OCI-LY7 (cell line): ENCODE measurements at places on chromosomes 5 and 9. TPM values are rescaled to one million over a fixed set of nuclear protein-coding genes. Genes with fewer than 3 reads are reported as not detected.

DNA sequence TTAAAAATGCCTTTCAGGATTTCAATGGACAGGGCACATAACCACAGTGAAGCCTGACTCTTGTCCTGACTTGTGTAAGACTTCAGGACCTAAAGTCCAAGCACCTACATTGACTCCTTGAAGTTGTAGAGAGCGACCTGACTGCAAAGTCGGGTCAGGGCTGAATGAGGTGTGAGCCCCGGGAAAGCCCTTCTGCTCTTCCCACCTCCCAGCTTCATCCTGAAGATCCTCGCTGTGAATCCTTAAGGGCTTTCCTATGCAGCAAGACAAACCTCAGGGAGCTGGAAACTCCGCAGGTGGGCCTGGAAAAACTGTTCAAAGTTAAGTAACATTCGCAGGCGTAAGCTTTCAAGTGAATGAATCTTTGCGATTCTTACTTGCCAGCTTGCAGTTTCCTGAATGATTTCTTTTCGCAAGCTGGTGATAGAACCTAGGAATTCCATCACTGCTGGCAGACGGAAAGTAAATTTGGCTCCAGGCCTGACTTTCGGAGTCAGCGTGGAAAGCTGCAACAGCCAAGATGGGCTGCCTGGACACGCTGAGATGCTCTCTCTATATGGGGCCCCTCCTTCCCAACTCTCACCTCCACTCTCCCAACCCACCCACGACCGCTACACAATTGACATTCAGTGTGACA, 10.9 kb downstream of the SEMA5A start:
- DNase-seq = no peak

DNA sequence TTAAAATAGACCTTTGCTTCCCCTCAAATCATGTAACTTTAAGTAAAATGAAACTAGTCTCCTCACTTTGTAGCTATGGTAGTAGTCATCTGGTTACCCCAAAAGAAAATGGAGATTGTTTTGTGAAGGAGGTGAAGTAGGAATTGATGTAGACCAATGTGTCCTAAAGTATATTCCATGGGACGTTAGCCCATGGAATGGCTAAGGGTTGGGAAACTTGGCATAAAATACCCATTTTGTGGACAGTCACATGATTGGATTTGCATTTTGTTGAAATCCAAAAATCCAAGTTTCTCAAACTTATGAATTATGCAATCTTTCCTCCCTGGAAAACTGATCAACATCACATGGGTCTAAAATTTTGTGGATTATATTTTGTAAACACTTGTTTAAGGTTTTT, 290.6 kb downstream of the OSTF1 start:
- DNase-seq = no peak

GRCh38 chr9:96618209-96619123, 1.2 kb downstream of the CDC14B start:
- no peak for DNase-seq

DNA sequence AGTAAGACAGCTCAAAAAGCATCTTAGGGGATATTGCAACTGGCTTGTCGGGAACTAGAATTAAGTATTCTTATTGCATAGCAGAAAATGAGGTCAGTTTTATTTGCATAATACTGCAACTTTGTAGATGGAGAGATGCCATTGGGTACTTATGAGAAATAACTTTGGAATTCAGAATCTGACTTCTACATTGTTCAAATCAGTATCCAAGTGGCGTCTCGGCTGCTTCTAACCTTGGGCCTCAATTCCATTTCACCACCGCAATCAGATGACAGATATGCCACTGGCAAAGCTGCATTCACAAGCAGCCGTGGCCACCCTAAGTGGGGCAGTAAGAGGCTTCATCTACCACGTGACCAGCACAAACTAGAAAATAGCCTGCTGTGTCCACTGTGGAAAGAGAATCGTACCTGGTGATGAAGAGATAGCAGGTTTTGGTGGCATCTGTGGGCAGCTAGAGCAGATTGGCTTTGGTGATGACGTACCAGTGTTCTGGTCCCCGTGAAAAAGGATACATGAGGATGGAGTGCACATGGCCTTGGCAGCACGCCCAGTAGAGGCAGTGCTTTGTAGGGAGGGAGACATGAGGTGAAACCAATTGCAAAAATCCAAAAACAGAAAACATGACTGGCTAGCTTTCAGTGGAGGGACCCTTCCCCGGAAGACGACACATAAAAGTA, 116.6 kb downstream of the KLHL3 start:
- no peak for DNase-seq

DNA sequence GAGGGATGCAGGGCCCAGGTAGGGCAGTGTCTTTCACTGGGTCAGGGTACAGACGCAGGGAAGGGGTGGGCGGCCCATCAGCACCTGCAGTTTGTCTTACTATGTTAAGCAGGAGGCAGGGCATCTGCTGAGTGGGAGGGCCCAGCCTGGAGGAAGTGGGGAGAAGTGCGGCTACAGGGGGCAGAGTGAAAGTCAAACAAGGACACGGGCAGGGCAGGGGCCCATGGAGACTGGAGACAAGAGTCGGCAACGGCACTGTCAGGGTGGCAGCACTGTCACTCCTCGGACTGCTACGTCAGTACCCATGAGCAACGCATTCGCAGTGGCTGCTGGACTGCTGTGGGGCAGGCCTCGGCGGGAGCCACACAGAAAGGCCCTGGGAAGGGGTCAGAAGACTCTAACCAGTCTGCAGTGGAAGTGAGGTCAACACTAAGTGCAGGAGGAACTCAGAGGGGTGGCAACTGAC, 19.7 kb downstream of the CAMSAP1 start:
- peak; percentile 67 for DNase-seq

DNA sequence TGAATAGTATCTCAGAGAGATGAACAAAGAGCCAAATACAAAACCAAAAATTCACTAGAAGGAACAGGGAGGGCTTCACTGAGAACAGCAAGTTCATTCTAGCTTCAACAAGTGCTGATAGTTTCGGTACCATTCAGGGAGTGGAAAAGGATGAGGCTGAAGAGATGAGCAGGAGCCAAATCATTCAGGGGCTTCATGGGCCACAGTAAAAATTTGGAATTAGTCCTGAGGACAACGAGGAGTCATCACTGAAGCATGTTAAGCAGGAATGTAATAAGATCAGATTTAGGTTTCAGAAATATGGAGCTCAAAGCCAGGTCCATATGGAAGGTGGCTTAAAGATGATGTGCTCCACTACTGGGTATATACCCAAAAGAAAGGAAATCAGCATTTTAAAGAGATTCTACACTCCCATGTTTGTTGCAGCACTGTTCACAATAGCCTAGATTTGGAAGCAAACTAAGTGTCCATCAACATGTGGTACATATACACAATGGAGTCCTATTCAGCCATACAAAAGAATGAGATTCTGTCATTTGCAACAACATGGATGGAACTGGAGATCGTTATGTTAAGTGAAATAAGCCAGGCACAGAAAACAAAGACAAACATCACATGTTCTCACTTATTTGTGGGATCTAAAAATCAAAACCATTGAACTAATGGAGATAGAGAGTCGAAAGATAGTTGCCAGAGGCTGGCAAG, 36.2 kb downstream of the SPOCK1 start:
- DNase-seq = no peak

GRCh38 chr5:67346611-67347010, 150.0 kb upstream of the CD180 start:
- no peak for DNase-seq

- DNase-seq = no peak
These were observed 139.8 kb downstream of the COL23A1 start for GRCh38 chr5:178450121-178451028.

DNA sequence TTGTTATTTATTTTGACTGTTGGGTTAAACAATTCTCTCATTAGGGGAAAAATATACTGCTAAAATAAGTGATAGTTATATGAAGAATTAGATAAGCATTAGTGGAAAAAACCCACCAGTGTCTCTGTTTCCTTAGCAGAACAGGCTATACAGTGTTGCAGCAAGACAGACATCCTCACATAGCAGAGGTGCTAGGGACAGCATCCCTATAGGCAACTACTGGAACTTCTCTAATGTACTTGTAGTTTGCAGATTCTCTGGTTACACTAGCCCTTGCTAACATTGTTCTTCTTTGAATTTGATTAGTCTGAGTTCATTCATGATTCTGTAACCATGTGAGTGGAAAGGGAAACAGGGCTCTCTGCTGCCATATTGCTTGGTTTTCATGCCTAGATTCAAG, 661.8 kb upstream of the RGMB start:
- DNase-seq = no peak

- no peak for DNase-seq
These were observed 411.0 kb downstream of the MED10 start for GRCh38 chr5:5967373-5967772.

DNA sequence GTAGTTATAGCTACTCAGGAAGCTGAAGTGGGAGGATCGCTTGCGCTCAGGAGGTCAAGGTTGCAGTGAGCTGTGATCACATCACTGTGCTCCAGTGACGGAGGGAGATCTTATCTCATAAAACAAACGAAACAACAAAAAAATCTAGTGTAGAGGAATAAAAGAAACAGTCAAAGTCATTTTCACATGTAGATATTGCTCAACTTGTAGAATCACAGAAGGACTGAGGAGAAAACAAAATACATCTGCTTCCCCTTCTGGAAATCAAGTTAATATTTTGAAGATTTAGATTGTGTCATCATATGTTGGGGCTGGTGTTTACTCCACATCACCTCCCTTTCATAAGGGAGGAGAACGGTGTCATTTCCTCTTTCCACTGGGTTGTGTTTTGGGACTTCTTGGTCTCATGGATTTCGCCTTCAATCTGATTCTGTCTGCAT, 8.2 kb upstream of the SLC46A2 start:
- no peak for DNase-seq

GRCh38 chr9:133235549-133236222, 26.6 kb upstream of the OBP2B start:
- DNase-seq = no peak

DNA sequence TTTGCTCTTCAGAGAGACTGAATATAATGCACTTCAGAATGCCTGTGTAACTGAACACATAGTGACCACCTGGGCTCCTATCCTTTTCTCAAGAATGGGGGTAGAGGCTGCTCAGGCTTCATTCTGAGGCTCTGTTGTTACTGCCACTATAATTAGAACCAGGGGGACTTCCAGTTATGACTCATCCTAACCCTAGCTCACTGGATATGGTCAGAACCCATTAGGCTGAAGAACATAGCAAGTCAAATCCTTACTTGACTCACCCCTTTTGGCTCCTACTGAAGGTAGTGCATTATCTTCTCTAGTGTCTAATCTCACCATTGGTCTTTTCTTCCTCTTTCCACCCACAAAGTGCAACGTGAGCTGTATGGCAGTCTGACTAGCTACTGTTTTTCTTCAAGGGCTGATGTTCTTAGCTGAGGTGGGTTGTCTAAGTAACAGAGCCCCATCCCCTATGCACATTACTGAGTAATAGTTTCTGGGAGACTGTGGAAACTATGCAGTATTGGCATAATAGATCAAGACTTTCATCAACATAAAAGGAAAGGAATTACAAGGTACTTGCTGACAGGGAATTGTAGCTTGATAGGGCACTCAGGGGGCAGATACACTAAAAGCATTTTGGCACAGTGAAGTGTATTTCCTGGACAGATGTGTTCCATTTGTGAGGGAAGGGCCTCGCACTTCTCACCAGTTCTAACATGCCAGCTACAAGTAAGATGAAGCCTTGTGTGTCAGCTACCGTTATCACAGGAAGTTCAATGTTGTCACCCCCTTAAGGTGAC, 431.0 kb upstream of the MEF2C start:
- peak; percentile 3 for DNase-seq

GRCh38 chr9:33318225-33318624, 27.9 kb downstream of the NFX1 start:
- DNase-seq = no peak

DNA sequence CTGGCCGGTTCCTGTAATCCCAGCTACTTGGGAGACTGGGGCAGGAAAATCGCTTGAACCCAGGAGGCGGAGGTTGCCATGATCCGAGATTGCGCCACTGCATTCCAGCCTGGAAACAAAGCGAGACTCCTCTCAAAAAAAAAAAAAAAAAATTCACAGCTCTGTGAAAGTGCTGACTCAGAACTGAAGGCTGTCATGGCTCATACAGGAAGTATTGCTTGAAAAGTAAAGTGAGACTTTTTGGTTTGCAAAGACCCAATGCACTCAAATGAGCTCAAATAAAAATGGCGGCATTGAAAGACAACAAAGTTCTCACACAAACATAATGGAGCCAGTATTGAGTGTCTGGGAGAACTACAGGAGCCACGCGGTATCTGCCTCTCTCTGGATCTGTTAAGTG, 202.1 kb downstream of the FBXL7 start:
- no peak for DNase-seq

DNA sequence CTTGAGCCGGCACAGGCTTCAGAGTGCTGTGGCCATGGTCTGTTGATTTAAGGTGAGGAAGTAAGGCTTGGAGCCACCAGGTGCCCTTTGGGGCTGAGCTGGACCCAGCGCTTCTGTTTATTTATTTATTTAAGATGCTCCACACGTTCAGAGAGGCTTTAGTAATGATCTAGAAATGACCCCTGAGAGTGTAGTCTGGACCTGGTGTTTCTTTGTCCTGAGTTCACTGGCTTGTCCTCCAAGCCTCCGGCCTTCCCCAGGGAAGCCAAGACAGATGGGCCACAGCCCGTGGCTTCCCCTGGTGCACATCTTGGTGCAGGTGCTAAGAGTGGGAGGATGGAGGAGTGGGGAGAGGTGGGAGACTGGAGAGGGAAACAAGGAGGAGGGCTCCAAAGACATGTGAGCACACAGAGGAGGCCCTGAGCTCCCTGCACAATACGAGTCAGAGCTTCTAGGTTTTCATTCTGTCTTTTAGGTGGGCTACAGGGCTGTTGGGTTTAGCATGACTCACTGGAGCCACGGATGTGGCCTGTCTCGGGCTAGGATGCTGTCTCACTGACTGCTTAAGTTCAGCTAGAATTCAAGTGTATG, 56.9 kb downstream of the AHRR start:
- DNase-seq = no peak

DNA sequence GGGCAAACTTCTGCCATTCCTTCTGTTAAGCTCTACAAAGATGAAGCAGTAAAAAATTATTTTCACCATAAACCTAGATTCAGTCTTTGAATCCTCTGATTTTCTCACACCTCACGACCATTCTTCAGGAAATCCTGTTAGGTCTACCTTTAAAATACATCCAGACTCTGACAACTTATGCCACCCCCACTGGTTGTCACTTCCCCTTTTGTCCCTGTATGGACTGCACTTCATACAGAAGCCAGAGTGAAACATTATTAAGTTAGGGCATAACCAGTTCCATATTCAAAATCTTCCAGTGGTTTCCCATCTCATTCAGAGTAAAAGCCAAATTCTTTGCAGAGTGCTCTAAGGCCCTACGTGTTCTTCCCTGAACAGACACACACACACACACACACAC, 499.8 kb downstream of the RASEF start:
- DNase-seq = no peak

The STXBP1 gene
- 20.4 and 22.1 TPM in 2 replicates for total RNA-seq

The TXNDC8 gene
- not detected in 2 replicates for total RNA-seq

The ADRB2 gene
- 4.4 and 4.6 TPM in 2 replicates for total RNA-seq

The LECT2 gene
- total RNA-seq = not detected in 2 replicates

The CCNI2 gene
- not detected in 2 replicates for total RNA-seq

The MCTP1 gene
- not detected in 2 replicates for total RNA-seq

The ENTPD2 gene
- total RNA-seq = not detected in 2 replicates

The ITK gene
- total RNA-seq = not detected in 2 replicates

The CBY3 gene
- total RNA-seq = not detected in 2 replicates

The LPAR1 gene
- not detected in 2 replicates for total RNA-seq

The PNPLA7 gene
- 8.5 and 10.2 TPM in 2 replicates for total RNA-seq

The CARD19 gene
- total RNA-seq = 13.4 and 15.8 TPM in 2 replicates
